Activated naive CD8-positive, alpha-beta T cell treated with anti-CD3 and anti-CD28 coated beads for 36 hours (primary cell): ENCODE measurements at places on chromosomes 4 and X.

DNA sequence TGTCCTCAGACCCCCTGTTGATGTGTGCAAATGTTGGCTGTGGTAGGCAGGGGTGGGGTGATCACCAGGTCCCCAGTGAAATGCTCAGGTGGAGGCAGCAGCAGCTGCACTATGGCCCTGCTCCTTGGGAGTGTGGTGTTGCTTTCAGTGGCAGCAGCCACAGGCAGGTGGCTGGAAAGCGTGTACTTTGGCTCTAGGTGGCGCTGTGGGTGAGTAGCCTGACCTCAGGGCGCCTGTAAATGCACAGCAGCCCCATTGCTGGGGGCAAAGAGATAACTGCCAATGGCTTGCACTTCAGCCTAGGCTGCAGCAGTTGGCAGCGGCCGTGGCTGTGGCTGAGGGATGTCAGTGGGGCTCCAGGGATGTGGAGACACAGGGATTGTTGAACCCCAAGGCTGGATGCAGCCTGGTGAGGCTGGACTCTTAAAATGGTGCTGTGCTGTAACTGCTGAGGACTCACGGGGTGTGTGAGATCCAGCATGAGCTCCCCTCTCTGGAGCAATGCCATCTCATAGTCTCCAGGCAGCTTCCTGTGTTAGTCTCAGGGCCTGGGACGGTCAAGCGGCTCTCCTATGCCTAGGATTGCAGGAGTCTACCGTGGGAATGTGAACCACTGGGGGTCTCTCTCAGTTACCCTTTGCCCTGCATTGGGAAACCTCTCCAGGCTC, 421.7 kb upstream of the HTR2C start:
- no peak for DNase-seq

DNA sequence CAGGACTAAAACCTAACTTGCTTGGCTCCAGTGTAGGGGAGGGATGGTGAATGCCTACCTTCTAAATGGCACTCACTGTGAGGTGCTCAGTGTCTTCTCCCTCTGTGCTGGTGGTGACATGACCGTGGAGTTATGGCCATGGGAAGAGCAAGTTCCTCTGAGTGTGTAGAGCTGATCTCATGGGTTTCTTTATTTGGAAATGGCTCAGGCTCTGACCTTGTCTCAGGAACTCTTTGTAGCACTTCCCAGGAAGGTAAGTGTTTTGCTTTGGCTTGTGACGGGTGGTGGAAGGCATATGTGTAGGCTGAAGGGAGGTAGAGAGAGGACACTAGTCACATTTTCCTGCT, 6.4 kb downstream of the MSN start:
- no peak for DNase-seq

- no peak for DNase-seq
Measured at GRCh38 chr4:174244441-174244840, 39.0 kb downstream of the FBXO8 start.

DNA sequence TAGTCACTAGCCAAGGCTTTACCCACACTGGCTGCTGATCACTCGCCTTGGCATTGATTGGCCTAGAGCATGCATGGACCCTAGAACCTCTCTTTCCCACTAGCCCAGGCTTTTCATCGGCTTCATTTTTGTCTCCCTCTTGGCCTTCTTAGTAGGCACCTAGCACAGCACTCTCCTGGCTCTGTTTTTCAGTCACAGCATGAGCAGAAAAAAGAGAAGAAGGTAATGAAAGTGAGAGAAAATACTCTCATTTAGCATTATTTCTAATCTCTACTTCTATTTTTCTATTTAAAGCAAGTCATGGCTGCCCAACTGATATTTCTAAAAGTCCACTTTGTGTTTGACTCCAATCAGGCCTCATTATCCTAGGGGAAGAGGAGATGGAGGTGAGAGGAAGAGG, 267.2 kb downstream of the FBXO8 start:
- DNase-seq: no peak

GRCh38 chr4:577499-578450, 1.7 kb upstream of the TMEM271 start:
- DNase-seq: peak; percentile 43

DNA sequence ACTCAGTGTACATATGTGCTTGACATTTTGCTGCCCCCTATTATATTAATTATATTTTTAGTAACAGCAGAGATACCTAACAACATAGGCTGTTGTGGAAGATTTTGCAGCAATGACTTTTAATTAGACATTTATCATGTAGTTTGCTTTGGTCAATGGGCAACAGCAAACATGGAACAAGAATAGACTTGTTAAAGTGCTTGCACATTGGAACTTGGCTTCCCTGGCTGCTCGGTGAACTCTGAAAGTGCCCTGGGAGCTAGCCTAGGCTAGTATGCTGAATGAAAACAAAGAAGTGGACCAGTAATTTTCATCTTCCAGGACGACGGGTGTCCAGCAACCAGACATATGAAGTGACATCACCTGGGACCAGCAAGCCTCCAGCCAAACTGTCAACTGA, 1157.1 kb downstream of the ARAP2 start:
- no peak for DNase-seq

GRCh38 chrX:24494647-24495075, 29.6 kb downstream of the PDK3 start:
- DNase-seq: no peak

- no peak for DNase-seq
Measured at GRCh38 chr4:121786221-121786620, 14.9 kb upstream of the EXOSC9 start.

DNA sequence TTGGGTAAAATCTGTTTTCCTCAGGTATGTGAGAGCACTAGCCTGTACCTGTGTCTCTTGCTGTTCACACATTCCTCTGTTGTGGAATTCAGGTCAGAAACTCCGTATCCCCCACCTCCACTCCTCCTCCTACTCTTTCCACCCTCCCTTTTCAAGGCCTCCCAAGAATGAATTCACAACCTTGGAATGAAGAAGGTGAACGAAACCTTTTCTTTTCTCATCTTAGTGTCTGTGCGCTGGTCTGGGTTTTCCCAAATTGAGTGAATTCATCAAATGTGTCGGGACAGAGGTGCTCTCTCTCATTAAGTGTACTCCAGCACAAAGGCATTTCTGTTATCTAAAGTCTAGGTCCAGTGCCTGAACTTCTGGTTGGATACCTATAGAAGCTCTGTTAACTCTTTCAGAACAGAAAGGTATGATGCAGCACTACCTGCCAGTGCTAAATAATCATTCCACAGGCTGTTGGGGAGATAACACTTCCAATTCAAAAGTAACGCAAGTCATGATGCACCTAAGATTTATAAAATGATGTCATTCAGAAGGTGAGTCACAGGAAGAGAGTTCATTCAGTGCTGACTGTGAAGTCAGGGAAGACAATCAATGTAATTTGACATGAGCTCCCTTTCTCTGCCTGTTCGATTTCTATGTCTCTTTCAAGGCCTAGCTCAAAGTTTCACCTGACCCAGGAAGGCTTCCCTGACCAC, 41.9 kb downstream of the COL4A6 start:
- no peak for DNase-seq

GRCh38 chr4:19455850-19456602, 795.7 kb upstream of the SLIT2 start:
- no peak for DNase-seq

DNA sequence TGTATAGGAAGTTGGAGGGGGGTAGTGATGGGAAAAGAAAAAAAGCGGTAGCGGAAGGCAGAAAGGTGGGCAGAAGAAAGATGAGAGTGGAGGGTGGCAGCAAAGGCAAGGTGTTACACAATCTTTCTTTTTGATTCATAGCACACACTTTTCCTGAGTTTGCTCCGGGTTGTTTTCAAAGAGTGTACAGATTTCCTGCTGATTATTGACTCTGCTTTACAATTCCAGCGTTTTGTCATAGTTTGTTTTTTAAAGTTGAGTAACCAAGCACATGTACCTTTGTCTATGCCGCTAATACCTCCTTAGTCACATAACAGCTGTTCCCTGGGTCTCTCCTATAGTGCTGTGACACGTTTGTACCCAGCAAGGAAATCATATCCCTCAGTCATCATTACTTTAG, 50.3 kb downstream of the AGA start:
- DNase-seq: no peak

DNA sequence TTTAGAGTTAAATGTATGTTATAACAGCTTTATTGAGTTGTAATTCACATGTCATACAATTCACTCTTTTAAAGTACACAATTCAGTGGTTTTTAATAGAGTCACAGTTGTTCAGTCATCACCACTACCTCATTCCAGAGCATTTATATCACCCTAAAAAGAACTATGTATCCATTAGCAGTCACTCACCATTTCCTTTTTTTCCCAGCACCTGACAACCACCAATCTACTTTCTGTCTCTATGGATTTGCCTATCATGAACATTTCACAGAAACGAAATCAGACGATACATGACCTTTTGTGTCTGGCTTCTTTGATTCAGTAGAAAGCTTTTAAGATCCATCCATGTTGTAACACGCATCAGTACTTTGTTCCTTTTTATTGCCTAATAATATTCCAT, 52.9 kb upstream of the FRAS1 start:
- no peak for DNase-seq

DNA sequence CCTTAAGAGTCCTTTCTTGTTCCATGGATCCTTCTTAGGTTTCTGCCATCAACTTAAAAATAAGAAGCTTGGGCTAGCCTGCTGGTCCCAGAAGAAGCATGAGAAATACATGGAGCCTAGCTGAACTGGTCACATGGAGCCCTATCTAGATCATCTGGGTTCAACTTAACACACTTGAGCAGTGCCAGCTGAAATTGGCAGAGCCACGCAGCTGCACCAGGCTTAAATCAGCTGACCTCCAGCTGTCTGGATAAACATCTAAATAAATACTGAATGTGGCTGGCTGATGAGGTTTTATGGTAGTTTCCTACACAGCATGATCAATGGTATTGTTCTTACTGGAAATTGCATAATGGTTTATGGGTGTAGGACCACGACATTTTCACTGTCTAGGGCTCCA, 598.4 kb upstream of the FAM241A start:
- DNase-seq: no peak

DNA sequence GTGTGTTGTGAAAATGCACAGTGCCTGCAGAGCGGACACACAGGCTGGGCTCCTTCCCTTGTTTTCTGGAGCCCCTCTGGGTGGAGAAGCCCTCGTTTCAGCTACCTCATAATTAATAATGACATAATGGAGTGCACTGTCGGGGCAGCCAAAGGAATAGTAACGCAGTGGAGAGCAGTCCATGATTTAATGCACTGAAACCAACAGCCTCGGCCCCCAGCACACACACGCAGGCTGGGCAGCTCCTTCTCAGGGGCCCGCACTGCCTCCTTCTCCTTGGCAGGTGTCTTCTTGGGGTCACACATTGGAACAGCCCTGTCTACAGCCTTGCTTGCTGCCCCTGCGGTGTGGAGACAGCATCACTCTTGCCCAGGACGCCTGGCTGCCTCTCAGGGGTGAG, 89.2 kb downstream of the DCTD start:
- DNase-seq: no peak

GRCh38 chr4:178165251-178165950, 723.2 kb upstream of the AGA start:
- DNase-seq: no peak

DNA sequence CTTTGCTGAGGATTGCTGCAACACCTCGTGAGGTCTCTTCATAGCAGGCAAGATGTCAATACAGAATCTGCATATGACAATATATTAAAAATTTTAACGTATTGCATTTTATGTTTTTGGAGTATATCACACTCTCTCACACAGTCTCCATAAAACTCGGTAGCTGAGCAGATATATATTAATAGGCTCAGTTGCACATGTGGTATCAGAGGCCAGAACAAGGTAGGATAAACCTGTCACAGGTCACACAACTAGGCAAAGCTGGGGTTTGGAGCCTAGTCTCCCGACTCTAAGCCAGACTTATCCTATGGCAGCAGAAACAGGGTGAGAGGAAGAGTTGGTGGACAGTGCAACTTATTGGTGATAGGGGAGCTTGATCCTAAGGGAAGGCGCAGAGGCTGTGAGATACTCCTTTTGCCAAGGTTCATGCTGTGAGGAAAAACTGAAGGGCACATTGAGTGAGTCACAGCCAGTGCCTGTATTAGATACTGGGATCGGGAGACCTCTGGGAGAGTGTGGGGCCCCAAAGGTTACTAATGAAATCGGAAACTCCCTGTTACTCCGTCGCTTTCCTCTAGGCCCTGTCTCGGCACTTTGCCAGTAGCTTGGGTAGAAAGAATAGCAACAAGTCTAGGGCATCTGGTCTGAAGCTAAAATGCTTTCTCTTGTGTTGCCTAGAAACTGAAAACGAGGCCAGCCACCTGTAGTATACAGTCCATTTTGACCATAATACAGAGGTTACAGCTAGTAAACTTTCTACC, 195.7 kb downstream of the ARHGAP10 start:
- no peak for DNase-seq

GRCh38 chr4:148196164-148196563, 246.1 kb downstream of the NR3C2 start:
- no peak for DNase-seq

DNA sequence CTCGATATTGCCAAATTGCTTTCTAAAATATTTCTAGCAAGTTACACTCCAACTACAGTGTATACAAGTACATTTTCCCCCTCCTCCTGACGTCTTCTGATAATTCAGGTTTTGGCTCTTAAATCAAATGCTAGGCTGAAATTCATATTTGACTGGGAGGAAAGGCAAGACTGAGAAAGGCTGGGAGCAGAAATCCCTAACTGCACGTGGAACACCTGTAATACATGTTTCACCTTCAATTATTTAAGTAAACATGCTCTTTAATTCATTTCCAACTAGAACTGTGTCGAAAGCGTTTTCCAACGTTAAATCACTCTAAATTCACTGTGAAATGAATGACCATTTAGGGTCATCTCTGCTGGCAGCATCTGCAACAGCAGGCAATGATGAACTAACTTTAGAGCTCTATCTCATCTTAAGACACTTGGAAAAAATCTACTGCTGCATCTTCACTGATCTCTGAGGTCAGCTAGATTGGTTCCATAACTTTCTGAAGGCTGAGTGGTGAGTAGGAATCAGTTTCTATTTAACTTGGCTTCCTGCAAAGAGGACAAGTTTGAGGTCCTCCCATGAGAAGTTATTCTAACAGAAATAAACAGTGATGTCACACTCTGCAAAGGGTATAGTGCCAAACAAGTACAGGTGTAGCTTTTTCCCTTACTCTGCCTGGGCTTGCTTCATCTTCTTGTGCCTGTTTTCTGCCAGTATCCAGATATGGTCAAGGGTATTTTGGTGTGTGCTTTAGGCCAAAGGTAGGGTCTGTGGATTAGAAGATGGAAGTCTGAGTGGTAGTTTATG, 144.3 kb upstream of the PAK3 start:
- DNase-seq: no peak

DNA sequence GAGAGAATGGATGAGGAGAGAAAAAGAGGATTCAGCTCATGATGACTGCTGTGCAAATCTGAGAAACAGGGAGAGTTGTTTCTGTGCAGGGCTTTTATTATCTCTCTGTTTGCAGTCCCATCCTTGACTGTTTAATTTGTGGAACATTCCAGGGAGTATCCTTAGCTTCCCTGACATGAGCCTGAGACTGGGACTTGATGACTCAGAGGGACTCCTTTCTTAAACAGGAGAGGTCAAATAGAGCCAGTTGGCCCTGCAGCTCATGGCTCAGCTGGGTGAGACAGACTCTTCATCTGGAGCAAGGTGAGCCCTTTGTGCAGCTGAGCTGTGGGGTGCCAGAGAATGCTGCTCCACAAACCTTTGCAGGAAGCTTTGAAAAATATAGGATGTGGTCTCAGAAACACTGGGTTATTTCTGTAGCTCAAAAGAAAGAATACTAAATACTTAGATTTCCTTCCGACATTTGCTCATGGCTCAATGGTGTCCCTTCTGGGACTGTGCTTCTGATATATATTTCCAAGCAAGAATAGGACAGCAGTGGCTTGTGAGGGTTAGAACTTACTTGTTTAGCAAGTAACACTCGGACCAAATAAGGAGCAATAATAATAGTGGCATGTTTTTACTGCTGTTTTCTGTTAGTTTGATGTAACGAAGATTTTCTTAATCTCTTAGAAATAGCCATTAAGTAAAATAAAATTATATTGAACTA, 14.5 kb downstream of the ARHGAP24 start:
- DNase-seq: no peak

- no peak for DNase-seq
Measured at GRCh38 chr4:113625902-113626301, 135.6 kb downstream of the CAMK2D start.
